ENCODE measurements at places on chromosomes 6 and 20. TPM values are rescaled to one million over a fixed set of nuclear protein-coding genes. Genes with fewer than 3 reads are reported as not detected.

GPRC6A gene
- total RNA-seq: not detected

SOBP gene
- 3.5 TPM for total RNA-seq

FAM50B gene
- total RNA-seq: 8.6 TPM

MAP1LC3A gene
- total RNA-seq: 49.1 TPM

C6orf62 gene
- total RNA-seq: 152 TPM

HDGFL1 gene
- not detected for total RNA-seq

ALDH5A1 gene
- 0.49 TPM for total RNA-seq

CD93 gene
- total RNA-seq: 0.32 TPM

TMC2 gene
- total RNA-seq: not detected

PCSK2 gene
- not detected for total RNA-seq

ACSS1 gene
- 11.7 TPM for total RNA-seq

GGTLC1 gene
- not detected for total RNA-seq

OR10C1 gene
- total RNA-seq: not detected

MARCKS gene
- 342 TPM for total RNA-seq

SLC16A10 gene
- total RNA-seq: 0.81 TPM

ZNF217 gene
- 44.3 TPM for total RNA-seq

SLC22A3 gene
- 0.16 TPM for total RNA-seq

VWA7 gene
- total RNA-seq: 0.97 TPM

BRD2 gene
- total RNA-seq: 162 TPM

Measured in hair follicle dermal papilla cell (primary cell).